ENCODE measurements at places on chromosomes 12 and 14.

DNA sequence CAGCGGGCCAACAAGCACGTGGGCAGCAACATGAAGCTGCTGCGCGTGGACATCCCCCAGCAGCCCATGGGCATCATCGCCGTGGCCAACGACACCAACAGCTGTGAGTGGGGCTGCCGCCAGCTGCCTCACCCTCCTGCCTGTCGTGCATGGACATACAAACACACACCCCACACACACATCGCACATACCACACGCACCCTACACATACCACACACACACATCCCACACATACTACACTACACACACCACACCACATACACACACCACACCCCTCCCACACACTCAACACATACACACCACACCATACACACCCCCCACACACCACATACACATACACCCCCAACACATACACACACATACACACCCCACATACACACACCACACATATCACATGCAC is 25.2 kb upstream of the NXPH4 start:
- no peak for DNase-seq

GRCh38 chr14:29215853-29216252 is 449.3 kb downstream of the FOXG1 start:
- no peak for DNase-seq

DNA sequence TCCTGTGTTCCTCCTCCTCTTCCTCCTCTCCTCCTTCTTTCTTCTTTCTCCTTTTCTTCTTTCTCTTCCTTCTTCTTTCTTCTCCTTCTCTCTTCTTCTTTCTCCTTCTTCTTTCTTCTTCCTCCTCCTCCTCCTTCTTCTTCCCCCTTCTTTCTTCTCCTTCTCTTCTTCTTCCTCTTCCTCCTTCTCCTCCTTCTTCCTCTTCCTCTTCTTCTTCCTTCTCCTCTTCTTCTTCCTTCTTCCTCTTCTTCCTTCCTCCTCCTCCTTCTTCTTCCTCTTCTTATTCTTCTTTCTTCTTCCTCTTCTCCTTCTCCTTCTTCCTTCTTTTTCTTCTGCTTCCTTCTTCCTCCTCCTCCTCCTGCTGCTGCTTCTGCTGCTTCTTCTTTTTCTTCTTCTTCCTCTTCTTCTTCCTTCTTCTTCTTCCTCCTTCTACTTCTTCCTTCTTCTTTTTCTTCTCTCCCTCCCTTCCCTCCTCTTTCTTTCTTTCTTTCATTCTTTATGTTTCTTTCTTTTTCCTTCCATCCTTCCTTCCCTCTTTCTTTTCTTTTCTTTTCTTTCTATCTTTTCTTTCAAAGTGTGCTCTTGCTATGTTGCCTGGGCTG is 19.0 kb downstream of the C12orf71 start:
- DNase-seq: no peak

DNA sequence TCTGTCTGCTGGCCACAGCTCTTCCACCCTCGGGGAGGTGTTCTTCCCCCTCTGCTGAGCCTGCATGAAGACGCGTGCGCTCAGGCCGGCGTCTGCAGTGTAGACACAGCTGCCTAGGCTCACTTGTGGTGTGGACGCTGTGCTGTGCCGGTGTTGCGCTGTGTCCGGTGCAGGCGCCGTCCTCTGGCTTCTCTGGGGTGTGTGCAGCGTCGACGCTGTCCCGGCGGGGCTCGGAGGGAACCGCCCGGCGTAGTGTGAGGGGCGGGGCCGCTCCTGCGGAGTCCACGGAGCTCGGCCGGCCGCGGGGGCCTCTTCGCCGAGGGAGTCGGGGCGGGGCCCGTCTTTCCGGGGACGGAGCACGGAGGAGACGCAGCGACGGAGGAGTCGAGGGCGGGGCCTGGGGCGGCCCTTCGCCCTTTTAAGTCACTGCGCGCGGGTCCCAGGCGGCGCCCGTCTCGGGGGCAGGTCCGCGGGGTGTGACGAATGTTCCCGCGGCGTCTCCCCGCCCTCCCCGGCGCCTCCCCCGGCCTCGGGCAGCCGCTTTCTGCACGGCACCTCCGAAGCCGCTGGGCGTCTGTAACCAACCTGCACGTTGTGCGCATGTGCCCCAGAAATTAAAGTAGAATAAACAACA is 45.2 kb downstream of the NOC4L start:
- DNase-seq: peak; percentile 80

GRCh38 chr12:51630986-51631385 is 40.0 kb downstream of the SCN8A start:
- DNase-seq: no peak

DNA sequence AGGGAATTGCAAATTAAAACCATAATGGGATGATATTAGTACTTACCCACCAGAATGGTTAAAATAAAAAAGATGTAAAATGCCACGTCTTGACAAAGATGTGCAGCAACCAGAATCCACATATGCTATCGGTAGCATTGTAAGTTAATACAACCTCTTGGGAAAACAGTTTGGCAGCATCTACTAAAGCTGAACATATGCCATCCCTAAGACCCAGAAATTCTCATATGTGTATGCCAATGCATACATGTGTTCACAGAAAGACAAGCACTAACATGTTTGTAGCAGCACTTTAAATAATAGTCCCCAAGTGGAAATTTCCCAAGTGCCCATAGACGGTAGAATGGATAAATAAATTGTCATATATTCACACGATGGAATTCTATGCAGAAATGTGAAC is 28.3 kb upstream of the SLC5A8 start:
- no peak for DNase-seq

- DNase-seq: no peak
Observed at GRCh38 chr14:101603096-101603495, 41.8 kb downstream of the DIO3 start.

Measured in large intestine (tissue), 12 donors.